ENCODE measurements at places on chromosomes 7 and 10. TPM values are rescaled to one million over a fixed set of nuclear protein-coding genes. Genes with fewer than 3 reads are reported as not detected.

DNA sequence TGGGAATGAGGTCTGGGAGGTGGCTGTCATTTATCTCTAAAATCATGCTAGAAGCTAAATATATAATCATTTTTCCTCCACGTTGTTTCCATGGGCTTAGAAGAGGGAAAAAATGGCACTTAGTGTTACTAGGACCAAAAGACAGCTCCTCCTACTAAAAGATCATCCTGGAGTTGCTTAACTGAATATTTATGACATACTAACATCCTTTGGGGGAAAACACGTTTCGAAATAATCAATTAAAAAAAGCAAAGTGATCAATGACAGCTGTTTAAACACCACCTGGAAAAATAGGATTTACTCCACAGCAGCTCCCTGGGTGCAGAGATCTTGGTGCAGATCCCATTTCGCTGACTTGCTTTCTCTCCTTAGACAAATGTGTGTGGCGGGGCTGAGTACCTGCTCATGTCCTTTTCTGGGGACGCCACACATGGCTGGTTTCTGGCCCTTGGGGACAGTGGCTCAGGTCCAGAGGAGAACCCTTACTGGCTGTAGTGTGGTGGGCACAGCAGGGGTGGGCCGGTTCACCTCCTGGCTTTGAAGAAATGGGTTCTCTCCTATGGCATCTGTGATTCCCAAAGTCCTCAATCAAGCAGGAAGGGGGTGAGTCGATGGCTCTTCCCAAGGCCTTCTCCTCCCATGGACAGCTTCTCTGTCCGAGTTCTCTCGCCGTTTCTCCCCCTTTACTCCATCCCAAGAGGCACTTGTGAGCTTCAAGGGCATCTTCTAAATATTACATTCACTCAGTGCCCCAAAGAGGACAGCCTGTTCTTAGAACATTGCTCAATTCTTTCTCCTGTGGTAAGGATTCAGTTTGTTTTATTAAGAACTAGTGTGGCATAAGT is 156.4 kb upstream of the KLF14 start:
- no peak overlapping the region for H3K4me3 ChIP-seq
- peak overlapping the region; percentile 96 for H3K27ac ChIP-seq

ARHGAP19 gene
- 4.7 TPM for total RNA-seq

DNA sequence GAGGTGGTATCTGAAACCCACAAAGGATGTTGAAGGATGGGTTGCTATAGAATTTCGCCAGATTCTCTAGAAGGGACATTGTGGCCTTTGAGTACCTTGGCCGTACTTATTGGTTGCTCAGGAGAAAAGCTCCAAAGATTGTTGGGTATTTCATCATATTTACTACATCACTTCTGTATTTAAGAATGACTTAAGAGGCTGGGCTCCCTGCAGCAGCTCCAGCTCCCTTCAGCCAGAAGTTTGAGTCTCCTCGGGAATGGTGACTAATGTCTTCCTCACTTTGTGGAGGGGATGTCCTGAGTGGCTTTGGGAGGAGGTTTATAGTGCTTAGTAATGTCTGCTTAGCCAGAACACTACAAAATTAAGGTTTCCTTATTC is 18.1 kb downstream of the MINDY4 start:
- H3K27ac ChIP-seq = peak overlapping the region; percentile 60
- no peak for DNase-seq
- peaks cover 15% of the 10 kb centered on the region for H3K4me1 ChIP-seq

DNA sequence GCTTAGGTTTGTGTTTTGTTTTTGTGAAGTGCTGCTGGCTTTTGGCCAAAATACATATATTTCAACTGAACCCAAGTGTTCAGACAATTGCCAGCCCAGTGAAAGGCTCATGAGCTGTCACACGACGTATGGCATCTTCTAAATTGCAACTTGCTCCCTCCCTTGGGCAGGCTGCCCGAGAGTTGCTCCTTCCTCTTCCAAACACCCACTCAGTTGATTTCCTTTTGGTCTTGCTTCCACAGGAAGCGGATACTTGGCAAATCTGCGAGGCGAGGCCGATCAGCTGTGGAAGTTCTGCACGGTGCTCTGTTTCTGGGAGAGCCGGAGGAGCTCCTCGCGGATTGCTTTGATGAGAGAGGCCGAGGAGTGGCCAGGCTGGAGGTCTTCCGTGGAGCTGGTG is 39.6 kb upstream of the ATP6V0A4 start:
- no peak overlapping the region for H3K27ac ChIP-seq
- DNase-seq = no peak
- no peak overlapping the region for H3K4me3 ChIP-seq
- H3K27me3 ChIP-seq = no peaks in the 10 kb centered on the region
- no peaks in the 10 kb centered on the region for H3K4me1 ChIP-seq

NUTM2E gene
- not detected for total RNA-seq

DNA sequence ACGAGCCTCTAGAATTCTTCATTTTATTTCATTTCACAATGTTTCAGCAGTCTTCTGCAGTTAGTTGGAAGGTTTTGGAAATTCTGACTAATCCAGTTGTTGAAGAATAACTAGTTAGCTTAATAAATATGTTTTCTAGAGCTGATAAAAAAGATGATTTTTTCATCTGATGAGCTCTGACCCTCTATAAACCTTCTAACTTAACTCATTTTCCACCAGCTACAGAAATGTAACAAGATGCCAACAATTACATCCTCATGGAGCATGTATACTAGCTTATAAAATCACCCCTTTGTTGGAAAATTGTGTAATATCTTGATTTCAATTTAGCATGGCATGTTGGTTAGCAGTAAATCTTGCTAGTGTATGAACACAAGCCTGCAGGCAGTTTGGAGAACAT is 33.1 kb downstream of the KAT6B start:
- H3K27me3 ChIP-seq = no peaks in the 10 kb centered on the region
- peaks cover 11% of the 10 kb centered on the region for H3K4me1 ChIP-seq
- no peak overlapping the region for H3K4me3 ChIP-seq
- H3K27ac ChIP-seq = no peak overlapping the region
- no peak for DNase-seq

DNA sequence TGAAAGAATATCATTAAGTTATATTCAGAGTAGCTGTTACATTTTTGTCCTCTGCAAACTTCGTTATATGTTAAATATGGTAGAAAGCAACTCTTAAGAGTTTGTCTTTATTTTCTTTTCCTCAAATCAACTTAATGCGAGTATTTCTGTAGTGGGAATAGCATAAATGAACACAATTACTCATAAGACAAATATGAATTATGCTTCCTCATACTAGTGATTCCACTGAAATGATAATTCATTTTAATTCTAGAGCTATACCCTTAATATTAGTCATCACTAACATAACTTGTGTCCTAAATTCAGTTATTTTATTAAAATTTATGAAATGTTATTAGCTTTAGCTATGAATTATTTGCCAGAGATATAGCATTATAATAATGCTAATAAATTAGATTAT is 820.6 kb upstream of the KCND2 start:
- H3K27ac ChIP-seq = no peak overlapping the region
- no peak overlapping the region for H3K4me3 ChIP-seq
- DNase-seq = no peak
- no peaks in the 10 kb centered on the region for H3K36me3 ChIP-seq

DNA sequence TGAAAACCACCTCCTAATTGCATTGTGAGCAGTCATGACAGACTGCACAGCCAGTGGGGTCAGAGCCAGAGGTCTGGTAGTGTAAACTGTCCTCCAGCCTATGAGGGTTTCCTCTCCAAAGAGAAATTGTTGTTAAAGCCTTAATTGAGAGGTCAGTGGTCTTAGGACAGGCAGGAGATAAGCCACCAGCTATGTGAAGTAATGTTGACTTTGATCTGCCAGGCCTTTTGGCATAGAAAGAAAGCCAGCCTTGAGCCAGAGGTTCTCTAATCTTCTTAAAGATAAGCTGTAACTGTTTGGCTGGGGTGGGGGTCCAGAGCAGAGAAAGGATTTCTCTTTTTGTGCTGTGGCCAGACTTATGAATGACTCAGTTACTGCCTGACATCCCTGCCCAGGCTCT is 248.4 kb downstream of the WDR11 start:
- H3K27ac ChIP-seq = no peak overlapping the region
- no peaks in the 10 kb centered on the region for H3K27me3 ChIP-seq
- no peak for DNase-seq

ING3 gene
- total RNA-seq = 19.4 TPM

DNA sequence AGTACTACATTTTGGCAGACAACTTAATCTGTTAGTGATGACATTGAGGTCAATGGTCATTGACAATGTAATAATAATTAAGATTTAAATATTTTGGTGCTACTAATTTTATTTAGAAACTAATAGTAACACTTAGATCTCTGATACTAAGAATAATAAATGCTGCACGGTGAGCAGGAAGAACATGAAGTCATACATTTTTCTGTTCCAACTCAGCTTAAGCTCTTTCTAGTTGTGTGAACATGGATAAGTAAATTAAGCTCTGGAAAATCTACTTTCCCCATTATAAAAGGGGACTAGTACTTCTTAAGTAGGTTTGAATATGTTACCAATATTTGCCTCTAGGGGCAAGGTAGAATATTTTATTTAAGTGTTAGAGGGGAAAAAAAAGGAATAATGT is 65.9 kb upstream of the MEOX2 start:
- no peak overlapping the region for H3K4me3 ChIP-seq
- H3K36me3 ChIP-seq = no peaks in the 10 kb centered on the region
- H3K4me1 ChIP-seq = peaks cover 56% of the 10 kb centered on the region
- DNase-seq = no peak
- no peaks in the 10 kb centered on the region for H3K27me3 ChIP-seq

DNA sequence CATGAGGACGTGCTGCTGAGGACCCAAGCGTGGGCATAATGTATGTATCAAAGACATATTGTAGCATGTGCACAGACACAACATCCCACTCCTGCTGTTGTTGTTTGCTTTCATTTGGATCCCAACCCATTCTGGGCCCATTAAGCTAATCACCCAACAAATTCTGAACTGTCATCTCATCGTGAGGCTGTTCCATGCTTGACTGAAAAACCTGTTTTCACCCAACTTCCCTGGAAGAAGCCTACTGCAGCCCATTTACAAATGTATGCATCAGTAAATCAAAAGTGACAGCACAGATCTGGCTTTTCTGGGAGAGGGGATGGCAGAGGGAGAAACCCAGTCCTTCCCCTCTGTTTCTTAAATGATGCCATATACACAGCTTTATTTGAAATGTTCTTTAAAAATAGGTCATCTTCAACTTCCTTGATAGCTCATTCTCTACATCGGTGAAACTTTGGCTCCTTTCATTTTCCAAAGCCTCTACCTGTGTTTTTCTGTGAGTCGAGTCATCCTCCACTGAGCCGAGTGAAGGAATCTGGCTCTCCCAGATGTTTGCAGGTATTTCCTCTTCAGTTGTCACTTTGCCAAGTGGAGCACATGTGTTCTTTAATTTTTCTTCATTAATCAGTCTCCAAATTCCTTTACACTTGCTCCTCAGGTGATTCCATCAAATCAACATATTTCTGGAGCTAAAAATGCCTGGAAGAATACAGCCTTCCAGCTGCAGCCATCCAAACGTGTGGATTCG is 151.8 kb downstream of the CHN2 start:
- no peak overlapping the region for H3K27ac ChIP-seq
- no peak overlapping the region for H3K4me3 ChIP-seq
- H3K27me3 ChIP-seq = no peaks in the 10 kb centered on the region
- H3K4me1 ChIP-seq = peaks cover 6% of the 10 kb centered on the region

- H3K4me1 ChIP-seq = no peaks in the 10 kb centered on the region
- no peak overlapping the region for H3K27ac ChIP-seq
- DNase-seq = no peak
- no peak overlapping the region for H3K4me3 ChIP-seq
- no peaks in the 10 kb centered on the region for H3K27me3 ChIP-seq
Measured at GRCh38 chr7:48419401-48419800, 248.1 kb downstream of the ABCA13 start.

GPR158 gene
- 0.06 TPM for total RNA-seq

DNA sequence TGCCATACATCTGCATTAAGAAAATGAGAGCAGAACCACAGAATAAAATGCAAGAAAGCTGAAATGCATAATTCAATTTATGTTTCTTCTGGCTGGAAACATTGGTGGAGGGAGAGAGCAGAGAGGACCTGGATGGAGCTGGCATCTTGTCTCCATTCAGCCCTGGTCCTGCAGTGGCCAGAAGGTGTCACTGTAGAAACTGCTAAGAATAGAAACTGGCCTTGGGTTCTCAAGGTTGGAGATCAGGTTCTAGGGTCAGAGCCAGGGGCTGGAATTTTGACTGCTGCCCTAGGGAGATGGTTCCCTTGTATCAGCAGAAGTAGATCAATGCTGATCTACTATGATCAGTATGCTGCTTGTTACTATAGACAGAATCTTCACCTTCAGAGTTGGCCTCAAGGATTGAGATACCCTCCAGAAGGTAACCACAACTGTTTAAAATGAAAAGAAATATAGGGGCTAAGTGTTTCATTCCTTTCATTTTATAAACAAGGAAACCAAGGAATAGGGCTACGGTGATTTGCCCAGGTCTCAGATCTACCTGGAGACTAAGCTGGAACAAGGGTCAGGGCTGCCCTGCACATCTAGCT is 13.1 kb downstream of the TAS2R41 start:
- no peaks in the 10 kb centered on the region for H3K36me3 ChIP-seq
- no peak overlapping the region for H3K4me3 ChIP-seq
- H3K27ac ChIP-seq = no peak overlapping the region
- no peak for DNase-seq
- H3K27me3 ChIP-seq = no peaks in the 10 kb centered on the region

HOXA9 gene
- not detected for total RNA-seq

GRCh38 chr7:30519122-30519521 is 14.5 kb upstream of the GGCT start:
- no peak for DNase-seq
- no peak overlapping the region for H3K27ac ChIP-seq
- no peaks in the 10 kb centered on the region for H3K27me3 ChIP-seq
- no peak overlapping the region for H3K4me3 ChIP-seq

C10orf67 gene
- not detected for total RNA-seq

DNA sequence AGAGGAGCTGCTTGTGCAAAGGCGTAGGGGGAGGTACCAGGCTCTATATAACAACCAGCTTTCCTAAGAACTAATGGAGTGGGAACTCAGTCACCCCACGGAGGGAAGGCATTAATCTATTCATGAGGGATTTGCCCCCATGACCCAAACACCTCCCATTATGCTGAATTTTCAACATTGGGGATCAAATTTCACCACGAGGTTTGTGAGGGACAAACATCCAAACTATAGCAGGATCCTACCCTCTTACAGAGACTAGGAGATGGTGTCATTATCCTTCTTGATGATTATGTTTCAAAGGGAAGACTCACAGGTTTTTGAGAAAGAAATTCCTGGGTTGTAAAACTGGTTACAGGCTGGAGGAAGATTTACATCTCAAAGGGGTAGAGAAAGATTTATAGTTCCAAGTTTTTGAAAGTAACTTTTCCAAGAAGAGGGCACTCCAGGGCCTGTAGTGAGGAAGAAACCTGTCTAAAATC is 295.0 kb upstream of the DKK1 start:
- no peaks in the 10 kb centered on the region for H3K36me3 ChIP-seq
- no peaks in the 10 kb centered on the region for H3K27me3 ChIP-seq
- no peak overlapping the region for H3K4me3 ChIP-seq
- H3K27ac ChIP-seq = no peak overlapping the region

DNA sequence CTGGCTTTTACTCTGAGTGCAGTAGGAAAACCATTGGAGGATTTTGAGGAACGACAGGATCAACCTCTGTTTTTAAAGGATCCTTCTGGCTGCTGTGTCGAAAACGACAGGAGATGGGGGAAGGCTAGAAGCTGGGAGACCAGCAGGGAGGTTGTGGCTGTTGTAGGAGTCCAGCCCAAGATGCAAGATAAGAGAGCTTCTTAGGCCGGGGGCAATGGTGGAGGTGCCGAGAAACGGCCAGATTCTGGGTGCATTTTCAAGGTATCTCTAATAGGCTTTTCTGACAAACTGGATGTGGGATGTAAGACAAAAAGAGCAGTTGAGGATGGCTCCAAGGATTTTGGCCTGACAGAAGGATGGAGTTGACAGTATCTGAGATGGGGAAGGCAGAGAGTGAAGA is 10.3 kb upstream of the PVRIG start:
- no peak overlapping the region for H3K27ac ChIP-seq
- H3K4me1 ChIP-seq = no peaks in the 10 kb centered on the region
- no peak overlapping the region for H3K4me3 ChIP-seq
- no peak for DNase-seq
